CD4-positive, alpha-beta memory T cell (primary cell): ENCODE measurements at places on chromosomes 6 and 20.

- DNase-seq = no peak
Measured at GRCh38 chr6:40630051-40630450, 42.9 kb upstream of the LRFN2 start.

GRCh38 chr6:23980965-23981364 lies 145.1 kb upstream of the NRSN1 start:
- no peak for DNase-seq

DNA sequence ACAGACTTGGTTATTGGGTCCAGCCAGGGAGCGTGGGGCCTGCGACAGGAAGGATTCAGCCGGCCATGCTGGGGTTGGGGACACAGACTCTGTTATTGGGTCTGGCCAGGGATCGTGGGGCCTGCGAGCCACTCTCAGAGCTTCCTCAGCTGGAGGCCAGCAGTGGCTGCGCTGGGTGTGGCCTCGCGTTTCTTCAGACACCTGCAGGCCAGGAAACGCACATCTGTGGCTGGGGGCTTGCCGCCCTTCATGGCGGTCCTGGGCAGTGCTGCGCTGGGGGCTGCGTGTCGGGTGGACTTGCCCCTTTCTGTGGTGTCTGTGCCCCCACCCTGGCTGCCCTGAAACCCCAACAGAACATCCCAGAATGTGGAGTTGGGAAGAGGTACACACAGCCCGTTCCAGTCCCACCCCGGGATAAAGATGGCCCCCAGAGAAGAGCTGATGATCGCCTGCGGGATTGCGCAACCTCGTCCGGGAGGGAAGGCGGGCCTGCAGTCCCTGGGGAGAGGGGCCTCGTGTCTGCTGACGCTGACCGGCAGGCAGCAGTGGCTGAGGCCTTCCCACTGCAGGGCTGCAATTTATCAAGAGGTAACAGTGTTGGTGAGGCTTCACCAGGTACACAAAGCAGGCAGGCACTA lies 16.9 kb upstream of the MTG2 start:
- no peak for DNase-seq

GRCh38 chr6:54768494-54768893 lies 78.1 kb upstream of the FAM83B start:
- no peak for DNase-seq

DNA sequence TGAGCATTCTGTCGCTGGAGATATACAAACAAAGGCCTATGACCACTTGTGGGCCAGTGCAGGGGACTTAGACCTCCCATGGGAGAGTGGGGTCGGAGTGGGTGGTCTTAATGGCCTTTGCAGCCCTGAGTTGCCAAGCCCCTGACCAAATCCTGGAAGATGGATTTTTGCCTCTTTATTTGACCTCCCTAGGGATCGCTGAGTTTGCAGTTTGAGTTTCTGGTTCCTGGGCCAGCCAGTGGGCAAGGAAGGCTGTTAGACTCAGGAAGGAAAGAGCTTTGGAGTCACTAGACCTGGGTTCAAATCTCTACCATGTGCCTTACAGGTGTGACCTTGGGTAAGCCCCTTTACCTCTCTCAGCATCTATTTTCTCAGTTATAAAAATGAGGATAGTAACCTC lies 94.1 kb downstream of the CD40 start:
- DNase-seq = no peak
